NCI-H526 treated with DMSO at 0.1 percent for 48 hours (cell line): ENCODE measurements at places on chromosomes 2 and 18.

GRCh38 chr2:228374741-228375140 is 193.3 kb upstream of the SPHKAP start:
- no peak for DNase-seq

- DNase-seq: no peak
These were observed 488.0 kb downstream of the CBLN2 start for GRCh38 chr18:72056171-72056570.

GRCh38 chr2:46009772-46010171 is 287.4 kb upstream of the EPAS1 start:
- DNase-seq: no peak

DNA sequence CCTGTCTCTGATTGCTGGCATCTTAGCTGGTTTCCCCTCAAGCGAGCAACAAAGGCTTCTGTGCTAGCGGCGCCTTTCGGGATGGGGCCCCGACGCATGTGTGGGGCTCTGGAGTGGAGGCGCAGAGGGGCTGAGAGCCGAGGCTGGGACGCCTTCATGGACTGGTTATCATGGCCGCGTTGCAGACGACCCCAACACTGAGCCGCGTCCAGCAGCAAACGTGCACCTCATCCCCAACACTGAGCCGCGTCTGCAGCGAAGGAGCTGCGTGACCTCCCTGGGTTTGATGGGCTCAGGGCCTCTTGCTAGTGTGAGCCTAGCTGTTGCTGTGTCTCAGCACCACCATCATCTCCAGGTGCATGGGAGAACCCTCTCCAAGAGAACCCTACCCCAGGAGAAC is 123.7 kb upstream of the CTDP1 start:
- DNase-seq: no peak

DNA sequence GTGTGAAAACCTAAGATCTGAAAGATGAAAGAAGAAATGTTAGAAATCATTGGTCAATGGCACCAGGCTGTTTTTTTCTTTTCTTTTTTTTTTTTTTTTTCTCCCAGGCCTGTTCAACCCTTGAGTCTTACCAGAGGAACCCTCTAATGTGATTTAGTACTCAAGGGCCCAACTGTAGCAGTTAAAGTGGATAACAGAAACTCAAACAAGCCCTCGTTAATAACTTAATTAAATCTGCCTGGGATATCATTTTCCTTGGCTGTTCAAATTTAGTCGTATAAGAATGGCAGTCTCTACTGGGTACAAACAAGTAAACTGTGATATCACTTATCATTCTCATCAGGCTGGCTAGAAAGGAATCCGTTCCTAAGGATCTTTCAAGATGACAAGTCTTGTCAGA is 16.5 kb downstream of the ARL4C start:
- no peak for DNase-seq

- no peak for DNase-seq
These were observed 325.8 kb downstream of the DYSF start for GRCh38 chr2:71778936-71779773.

GRCh38 chr2:65081232-65081685 is 25.0 kb downstream of the CEP68 start:
- no peak for DNase-seq

DNA sequence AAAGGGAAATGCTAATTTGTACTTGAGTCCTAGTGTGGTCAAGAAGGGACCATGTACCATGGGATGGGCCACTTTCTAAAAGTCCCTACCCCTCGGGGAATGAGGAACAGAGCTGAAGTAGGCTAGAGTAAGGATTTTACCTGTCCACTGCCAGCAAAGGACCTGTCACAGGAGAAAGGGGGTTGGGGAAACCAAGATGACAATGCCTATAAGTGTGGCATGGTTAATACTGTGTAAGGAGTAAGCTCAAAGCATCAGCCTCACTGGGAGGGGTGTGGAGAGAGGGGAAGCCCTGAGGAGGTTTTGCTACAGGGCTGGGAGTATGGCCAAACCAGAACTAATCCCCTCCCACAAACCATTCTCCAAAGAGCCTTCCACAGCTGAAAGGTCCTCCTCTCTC is 15.8 kb downstream of the GKN2 start:
- no peak for DNase-seq

GRCh38 chr2:45722477-45722876 is 71.0 kb downstream of the PRKCE start:
- no peak for DNase-seq

DNA sequence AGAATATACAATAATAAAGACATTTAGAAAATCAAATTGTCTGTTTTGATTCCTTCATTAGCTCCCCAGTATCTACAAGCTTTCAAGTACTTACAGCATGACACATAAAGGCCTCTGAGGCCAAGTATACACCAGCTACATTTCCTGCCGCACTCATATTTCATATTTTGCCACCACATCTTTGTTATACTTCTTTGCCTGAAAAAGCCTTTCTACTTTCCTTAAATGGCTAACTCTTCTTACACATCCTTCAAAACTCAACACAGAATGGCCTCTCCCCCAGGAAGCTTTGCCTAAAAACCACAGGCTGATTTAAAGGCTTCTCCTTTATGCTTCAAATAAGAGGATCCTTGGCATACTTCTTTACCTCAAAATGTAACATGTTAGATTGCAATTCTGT is 4.5 kb downstream of the STK17B start:
- no peak for DNase-seq

DNA sequence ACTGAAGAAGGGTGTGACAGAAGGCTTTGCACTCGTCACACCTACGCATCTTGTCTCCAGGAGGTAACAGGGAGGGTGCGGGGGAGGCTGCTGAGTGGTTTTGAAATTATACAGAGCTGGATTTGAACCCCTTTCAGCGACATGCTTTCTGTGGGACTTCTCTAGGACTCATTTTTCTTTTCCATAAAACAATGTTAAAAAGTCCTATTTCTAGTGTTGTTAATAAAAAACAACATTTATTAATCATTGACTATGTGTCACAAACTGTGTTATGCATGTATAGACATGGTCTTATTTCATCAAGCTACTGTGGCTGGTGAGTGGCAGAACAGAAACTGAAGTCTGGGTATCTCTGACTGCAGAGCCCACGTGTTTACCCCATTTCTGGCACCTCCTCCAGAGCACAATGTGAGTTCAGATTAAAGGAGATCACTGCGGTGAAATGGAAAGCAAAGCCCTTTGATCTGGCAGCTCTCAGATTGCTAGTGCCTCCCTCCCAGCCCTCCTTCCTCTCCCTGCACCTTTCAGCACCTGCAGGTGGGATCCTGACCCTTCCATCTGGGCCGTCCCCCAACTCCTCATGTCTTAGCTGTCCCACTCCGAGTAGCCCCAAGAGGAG is 315.5 kb upstream of the MYT1L start:
- no peak for DNase-seq

- DNase-seq: no peak
These were observed 146.3 kb upstream of the LMAN1 start for GRCh38 chr18:59505356-59505755.

DNA sequence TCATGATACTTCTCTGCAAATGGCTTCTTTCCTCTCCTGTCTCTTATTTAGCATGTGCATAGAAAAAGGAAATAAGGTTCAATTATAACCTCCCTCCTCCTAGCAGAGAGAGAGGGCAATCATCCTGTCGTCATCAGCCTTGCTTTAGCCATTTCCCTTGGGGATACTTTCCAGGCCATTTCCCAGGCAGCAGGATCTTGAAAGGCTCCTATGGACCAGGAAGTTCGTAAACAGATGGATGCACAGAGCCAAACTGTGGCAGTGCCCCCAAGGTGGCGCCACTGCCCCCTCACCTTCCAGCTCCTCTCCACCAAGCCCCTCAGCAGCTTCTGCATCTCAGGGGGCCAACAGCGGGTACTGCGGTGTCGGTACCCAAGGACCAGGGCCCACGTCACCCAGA is 157.4 kb downstream of the DTNA start:
- DNase-seq: no peak

DNA sequence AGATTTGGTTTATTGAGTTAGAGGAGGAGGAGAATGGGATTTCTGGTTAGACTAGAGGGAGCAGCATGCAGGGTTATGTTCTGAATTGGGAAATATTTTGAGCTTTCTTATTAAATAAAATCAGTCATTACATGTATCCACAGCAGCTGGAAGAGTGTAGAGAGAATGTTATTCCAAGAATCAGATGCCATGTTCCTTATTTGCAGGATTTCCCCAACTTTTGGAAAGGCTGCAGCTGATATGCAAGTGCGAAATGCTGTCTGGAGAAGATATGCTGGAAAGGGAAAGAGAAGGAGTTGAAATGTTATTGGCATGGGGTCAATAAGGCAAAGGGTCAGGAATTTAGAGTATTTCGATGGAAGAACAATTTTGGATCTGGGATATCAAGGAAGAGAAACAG is 255.8 kb downstream of the MTX2 start:
- no peak for DNase-seq

GRCh38 chr18:41324934-41325333 is 630.1 kb upstream of the PIK3C3 start:
- DNase-seq: no peak

DNA sequence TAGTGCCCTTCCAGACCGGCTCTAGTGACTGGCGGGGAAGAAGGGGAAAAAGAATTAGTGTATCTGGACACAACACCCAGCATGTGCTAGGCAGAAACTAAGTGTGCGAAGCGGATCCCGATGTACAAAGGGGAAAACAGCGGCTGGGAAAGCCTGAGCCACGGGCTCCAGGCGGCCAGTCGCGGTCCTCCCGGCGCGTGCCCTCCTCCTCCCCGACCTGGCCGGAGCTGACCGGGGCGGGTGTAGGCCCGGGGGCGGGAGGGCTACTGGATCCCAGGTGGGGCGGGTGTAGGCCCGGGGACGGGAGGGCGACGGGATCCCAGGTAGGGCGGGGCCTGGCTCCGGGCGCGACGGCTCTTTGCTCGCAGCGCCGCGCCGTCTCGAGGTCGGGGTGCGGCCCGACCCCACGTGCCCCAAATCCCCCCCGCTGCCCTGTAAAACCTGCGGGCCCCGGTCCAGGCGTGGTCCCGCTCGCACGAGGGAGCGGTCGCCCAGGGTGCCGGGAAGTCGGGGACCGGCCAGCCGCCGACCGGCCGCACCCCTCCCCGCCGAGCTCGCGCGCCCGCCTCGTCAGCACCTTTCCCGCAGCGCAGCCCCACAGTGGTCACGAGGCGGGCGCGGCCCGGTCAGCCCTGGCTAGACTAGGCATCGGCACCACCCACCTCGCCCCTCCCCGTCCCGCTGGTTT is 48.8 kb downstream of the C2orf42 start:
- DNase-seq: peak; percentile 57

- DNase-seq: no peak
These were observed 130.1 kb downstream of the SMAD7 start for GRCh38 chr18:48820483-48821250.

- peak; percentile 57 for DNase-seq
These were observed 225.7 kb upstream of the SPOPL start for GRCh38 chr2:138275881-138276280.

DNA sequence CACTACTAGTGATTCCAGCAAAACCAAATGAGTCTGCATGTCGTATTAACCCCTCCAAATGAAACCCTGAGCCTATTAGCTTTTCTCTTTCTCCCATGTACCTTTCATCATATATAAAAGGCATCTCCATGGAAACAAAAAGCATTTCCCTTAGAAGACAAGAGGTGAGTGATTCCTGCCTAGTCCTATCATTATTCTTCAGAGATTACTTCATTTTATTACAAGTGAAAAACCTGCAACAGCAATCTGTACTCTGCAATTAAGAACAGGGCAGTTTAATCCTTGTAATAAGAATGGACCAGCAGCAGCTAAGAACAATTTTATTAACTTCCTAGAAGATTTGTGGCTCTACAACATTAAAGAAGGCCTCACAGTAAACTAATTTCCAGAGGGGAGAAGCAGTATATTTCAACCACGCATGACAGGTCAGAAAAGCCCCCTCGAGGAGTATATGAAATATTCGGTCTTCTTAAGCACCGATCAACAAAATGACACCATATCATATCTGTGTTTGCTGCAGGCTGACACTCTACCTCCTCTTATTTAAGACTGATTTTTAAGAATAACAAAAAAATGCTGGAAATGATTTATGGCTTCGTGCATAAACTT is 132.3 kb upstream of the TFPI start:
- DNase-seq: no peak

GRCh38 chr2:216372761-216373291 is 543 bp upstream of the MARCHF4 start:
- no peak for DNase-seq

DNA sequence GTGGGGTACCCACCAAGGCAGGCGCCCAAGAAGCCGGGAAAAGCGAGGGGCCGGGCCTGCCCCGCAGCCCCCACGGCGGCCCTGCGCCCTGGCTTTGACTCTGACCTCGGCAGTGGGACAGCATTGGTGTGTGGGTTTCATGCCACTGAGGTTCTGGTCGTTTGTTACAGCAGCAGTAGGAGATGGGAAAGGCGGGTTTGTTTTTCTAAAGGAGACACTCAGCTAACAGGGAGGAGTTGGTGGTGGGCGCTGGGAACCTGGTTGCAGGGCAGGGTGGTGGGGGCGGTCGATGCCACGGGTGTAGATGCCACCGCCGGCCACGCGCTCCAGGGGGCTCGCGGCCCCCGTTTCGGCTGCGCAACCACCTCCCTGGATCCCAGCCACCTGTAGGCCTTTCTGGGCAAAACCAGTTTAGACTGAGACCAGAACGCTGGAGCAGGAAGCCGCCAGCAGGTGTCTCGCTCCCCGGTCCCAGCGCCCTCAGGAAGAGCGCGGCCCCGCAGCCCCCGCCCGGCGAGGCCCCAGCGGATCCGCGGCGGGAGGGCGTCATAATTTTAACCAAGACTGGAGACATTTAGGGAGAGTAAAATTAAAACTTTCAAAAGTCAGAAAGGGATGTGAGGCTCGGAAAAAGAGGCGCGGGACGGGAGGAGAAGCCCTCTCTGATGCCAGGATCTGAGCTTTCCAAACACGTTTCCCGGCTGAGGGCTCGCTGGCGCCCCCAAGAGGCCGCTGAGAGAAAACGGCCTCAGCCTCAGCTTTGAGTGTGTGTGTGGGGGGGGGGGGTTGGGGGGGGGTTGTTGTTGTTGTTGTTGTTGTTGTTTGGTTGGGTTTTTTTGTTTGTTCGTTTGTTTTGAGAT is 17.4 kb downstream of the CIDEA start:
- DNase-seq: peak; percentile 48

GRCh38 chr2:143175438-143175837 is 46.2 kb downstream of the ARHGAP15 start:
- DNase-seq: no peak

DNA sequence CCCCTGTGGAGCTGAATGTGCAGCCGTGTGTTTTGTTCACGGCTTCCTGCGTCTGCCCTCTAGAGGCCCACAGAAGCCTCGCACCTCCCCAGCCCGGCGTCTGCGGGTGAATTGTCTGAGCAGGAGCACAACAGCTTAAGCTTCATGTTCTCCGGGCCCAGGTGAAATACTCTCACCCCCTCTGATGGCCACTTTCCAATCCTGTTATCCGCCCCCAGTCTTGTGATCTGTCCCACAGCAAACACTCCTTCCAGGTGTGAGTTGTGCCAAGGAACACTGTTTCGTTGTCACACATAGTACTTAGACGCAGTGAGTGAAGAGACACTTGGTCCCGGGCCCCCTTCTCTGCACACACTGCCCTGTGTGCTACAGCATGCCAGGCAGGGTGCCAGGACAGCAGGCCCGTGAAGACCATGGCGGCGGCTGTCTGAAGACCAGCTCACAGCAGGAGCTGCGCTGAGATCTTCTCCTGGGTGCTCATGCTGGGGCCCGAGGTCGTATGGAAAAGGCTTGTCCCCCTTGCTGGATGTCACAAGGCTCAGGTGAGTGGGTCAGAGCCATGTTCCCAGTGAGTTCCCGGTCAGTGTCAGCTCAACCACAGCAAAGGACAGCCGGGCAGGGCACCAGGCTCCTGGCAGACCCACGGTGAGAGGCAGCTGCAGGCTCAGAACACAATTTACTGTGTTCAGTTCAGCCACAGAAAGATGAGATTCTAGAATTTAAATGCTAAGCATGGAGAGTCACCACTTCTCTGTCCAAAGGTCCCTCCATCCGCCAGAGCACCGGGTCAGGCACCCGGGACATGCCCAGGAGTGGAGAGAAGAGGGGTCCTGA is 6.8 kb upstream of the PXDN start:
- DNase-seq: peak; percentile 32

- DNase-seq: peak; percentile 87
These were observed 540 bp upstream of the RAB10 start for GRCh38 chr2:26033270-26033817.
